Activated T-cell treated with anti-CD3 and anti-CD28 coated beads for 24 hours (primary cell): ENCODE measurements at places on chromosomes 12 and 14.

- no peak for DNase-seq
Measured at GRCh38 chr14:36805131-36805559, 143.5 kb downstream of the PAX9 start.

GRCh38 chr12:107464644-107465043, 221.0 kb upstream of the PWP1 start:
- no peak for DNase-seq

GRCh38 chr12:97471194-97471593, 8.6 kb downstream of the RMST start:
- DNase-seq: no peak

GRCh38 chr12:30794591-30795409, 40.0 kb upstream of the CAPRIN2 start:
- peak; percentile 12 for DNase-seq

GRCh38 chr12:129863938-129864337, 39.9 kb downstream of the TMEM132D start:
- DNase-seq: no peak

DNA sequence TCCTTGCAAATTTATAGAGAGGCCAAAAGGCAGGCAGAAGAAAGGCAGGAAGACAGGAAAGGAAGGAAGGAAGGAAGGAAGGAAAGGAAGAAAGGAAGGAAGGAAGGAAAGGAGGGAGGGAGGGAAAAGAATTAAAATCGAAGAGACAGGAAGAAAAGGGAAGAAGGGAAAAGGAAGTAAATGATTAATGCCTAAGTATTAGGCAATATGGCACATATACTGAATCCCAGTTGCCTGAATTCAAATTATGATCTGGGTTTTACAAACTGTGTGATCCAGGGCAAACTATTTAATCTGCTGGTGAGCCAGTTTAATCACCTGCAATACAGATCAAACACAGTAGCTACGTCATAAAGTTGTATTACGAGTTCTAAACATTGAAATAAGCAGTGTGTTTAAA, 983.6 kb downstream of the FLRT2 start:
- DNase-seq: no peak

- DNase-seq: no peak
Measured at GRCh38 chr14:33857650-33858049, 93.2 kb downstream of the EGLN3 start.

DNA sequence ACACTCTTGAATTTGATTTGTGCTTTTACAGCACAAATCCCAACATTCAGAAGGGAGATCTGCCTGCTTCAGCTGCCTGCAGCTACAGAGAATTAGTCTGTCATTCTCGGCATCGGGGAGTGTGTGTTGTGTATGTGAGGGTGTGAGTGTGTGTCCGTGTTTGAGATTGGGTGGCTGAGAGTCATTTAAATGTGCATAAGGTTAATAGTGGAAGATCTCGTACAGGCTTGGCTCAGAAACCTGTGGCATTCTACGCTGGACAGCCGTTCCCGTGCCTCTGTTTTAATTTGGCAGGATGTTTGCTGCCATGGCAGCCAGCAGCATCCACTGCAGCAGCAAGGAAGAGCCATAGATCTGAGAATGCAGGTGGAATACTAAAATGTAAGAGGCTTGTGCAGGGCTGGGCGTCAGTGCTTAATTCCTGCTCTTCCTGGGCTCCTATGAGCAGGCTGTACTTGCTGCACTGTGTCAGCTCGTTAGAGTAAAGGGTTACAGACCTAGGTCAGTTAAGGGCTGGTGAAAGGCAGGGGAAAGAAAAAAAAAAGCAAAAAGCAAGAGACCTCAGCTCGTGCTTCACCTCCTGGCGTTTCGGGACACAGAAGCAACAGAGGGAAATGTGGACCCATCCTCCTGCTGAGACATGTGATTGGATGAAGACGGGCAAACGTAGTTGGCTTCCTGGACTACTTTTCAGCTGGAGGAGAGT, 205.4 kb downstream of the NAV3 start:
- no peak for DNase-seq
